ENCODE measurements at places on chromosomes 1 and 21. TPM values are rescaled to one million over a fixed set of nuclear protein-coding genes. Genes with fewer than 3 reads are reported as not detected.

DNA sequence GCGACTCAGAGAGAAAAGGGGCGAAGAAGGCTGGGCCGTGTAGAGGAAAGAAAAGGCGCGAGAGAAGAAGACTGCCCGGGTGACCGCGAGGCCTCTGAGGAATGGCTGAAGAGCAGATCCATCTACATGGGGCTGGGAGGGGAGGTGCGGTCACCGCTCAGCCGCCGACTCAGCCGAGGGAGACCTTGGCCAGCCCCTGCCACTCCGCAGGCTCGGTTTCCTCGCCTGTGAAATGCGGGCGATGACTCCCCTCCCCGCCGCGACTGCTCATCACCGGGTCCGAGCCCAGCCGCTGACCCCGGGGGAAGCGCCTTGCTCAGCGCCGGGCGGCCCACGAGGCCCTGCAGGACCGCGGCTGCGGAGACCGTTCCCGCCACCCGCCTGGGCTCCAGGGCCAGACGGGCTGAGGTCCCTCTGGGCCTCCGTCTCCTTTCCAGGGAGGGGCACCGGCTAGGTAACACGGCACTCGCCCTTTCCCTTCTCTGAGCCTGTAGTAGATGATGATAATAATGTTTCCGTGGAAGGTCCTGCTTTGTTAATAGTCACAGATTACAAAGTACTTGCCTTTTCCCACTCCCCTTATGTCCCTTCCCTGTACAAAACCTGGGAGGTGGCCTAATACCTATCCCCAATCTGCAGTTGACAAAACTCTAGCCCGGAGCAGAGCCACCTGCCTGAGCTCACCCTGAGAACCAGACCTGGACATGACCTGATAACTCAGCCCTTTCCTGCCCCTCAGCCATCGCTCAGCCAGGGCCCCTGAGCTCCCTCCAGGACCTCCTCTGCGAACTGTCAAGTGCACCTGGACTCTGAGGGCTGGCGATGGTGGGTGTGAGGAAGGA is 1.6 kb upstream of the BSND start:
- H3K4me1 ChIP-seq: peaks cover 16% of the 10 kb centered on the region
- peak overlapping the region; percentile 65 for H3K4me3 ChIP-seq
- H3K36me3 ChIP-seq: no peaks in the 10 kb centered on the region
- H3K27me3 ChIP-seq: peaks cover 35% of the 10 kb centered on the region
- H3K27ac ChIP-seq: no peak overlapping the region

DNA sequence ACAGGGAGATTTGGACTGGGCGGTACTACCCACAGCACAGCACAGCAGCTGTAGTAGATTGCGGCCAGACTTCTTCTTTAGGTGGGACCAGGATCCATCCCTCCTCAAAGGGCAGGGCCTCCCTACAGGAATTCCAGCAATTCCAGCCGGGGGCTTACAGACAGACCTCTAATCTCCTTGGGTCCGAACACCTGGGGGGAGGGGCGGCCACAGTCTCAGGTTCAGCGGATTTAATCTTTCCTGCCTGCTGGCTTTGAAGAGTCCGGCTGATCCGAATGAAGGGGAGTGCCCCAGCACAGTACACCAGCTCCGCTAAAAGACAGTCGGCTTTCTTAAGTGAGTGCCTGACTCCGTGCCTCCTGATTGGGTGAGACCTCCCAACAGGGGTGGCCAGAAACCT is 1708.5 kb downstream of the BRINP3 start:
- DNase-seq: no peak
- H3K4me1 ChIP-seq: peaks cover 5% of the 10 kb centered on the region
- H3K27ac ChIP-seq: no peak overlapping the region
- H3K4me3 ChIP-seq: no peak overlapping the region

- H3K27me3 ChIP-seq: no peaks in the 10 kb centered on the region
- no peak overlapping the region for H3K27ac ChIP-seq
- no peak overlapping the region for H3K4me3 ChIP-seq
Observed at GRCh38 chr1:240503558-240503957, 108.4 kb downstream of the GREM2 start.

GRCh38 chr21:31386006-31386405 is 41.9 kb upstream of the TIAM1 start:
- H3K27me3 ChIP-seq: no peaks in the 10 kb centered on the region
- no peak overlapping the region for H3K4me3 ChIP-seq
- H3K36me3 ChIP-seq: no peaks in the 10 kb centered on the region
- H3K27ac ChIP-seq: no peak overlapping the region
- DNase-seq: no peak

GRCh38 chr1:16968372-16968771 is 12.0 kb downstream of the MFAP2 start:
- H3K27me3 ChIP-seq: no peaks in the 10 kb centered on the region
- no peak overlapping the region for H3K4me3 ChIP-seq
- DNase-seq: no peak
- H3K36me3 ChIP-seq: peaks cover 35% of the 10 kb centered on the region

DNA sequence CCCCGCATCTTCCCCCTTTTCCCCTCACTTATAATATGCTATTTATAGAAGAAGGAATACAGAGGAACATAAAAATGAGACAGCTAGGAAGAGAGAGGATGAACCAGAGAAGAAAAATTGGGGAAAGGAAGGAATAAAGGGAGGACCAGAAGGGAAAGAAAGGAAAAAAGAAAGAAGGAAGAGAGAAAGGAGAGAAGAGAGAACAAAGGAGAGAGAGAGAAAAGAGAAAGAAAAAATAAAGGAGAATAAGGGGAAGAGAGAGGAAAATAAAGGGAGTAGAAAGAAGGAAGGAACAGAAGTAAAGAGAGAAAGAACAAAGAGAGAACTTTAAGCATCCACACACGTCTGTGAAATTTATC is 11.2 kb upstream of the IGSF3 start:
- H3K27me3 ChIP-seq: no peaks in the 10 kb centered on the region
- H3K4me1 ChIP-seq: no peaks in the 10 kb centered on the region
- H3K36me3 ChIP-seq: no peaks in the 10 kb centered on the region
- no peak overlapping the region for H3K27ac ChIP-seq
- no peak overlapping the region for H3K4me3 ChIP-seq
- no peak for DNase-seq

MATN1 gene
- 0.28 TPM for total RNA-seq

CNR2 gene
- not detected for total RNA-seq

- no peak overlapping the region for H3K27ac ChIP-seq
- H3K4me1 ChIP-seq: no peaks in the 10 kb centered on the region
- no peak overlapping the region for H3K4me3 ChIP-seq
- no peaks in the 10 kb centered on the region for H3K27me3 ChIP-seq
Observed at GRCh38 chr1:6811583-6811982, 26.3 kb downstream of the CAMTA1 start.

DNA sequence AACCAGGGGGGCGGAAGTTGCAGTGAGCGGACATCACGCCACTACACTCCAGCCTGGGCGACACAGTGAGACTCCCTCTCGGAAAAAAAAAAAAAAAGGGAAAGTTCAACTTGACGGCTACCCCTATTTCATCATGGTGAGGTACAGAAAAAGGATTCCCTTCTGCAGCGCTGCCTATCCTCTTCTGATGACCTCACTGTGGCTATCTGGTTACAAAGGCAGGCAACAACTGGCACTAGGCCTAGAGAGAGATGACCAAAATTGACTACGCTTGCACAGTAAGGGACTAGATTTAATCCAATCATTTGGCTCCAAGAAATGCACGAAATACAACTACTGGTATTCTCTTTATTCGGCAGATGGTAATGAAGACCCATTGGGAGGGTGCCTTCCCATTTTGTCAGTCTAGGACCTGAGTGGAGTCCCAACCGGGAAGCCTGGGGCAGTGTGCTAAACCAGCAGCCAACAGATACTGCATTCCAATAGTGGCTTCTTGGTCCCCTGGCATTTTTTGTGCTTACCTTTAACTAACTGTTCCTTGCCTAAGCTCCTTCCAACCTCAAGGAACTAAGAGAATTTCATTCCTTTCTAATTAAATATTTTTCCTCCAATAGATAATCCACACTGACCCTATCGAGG is 36.6 kb downstream of the ITPKB start:
- H3K27ac ChIP-seq: no peak overlapping the region
- H3K4me1 ChIP-seq: peaks cover 4% of the 10 kb centered on the region
- DNase-seq: no peak

S100A10 gene
- total RNA-seq: 231 TPM

DNA sequence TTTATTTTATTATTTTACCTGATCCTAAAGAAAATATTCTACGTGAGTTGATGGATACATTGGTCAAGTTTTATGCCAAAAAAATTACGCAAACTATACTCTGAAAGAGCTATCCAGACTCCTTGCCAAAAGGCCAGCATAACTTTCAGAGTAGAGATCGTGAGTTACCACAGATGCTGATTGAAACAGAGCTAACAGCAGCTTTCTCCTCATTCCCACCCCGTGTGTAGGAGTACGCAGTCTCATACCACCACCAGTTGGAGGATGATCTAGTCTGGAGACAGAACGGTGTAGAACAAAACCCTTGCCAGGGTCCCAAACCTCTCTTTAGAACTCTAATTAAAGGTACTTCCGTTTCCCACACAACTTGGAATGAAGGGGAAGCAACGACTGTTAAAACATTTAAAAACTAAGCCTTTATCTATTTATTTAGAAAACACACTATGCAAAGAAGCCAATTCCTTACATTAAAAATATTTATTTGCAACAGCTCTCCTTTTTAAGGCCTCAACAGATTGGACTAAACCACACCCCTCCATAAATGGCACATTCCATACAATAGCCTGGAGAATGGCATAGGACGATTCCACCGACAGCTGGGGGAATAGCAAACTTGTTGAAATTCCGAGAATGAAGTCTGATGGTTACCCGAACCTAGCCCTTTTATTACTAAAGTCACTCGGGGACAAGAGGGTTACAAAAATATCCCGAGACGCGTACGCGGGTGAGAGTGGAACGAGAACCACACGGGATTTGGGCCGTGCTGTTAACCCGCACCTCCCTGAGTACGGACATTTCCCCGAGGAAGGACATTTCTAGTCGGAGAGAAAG is 1.4 kb downstream of the NUCKS1 start:
- no peak for DNase-seq
- no peak overlapping the region for H3K27ac ChIP-seq
- no peaks in the 10 kb centered on the region for H3K27me3 ChIP-seq
- peaks cover 7% of the 10 kb centered on the region for H3K36me3 ChIP-seq
- H3K4me3 ChIP-seq: peak overlapping the region; percentile 95

GRCh38 chr1:154999571-155000410 is 2.8 kb upstream of the ZBTB7B start:
- peaks cover 6% of the 10 kb centered on the region for H3K4me1 ChIP-seq
- H3K27ac ChIP-seq: peak overlapping the region; percentile 77
- no peaks in the 10 kb centered on the region for H3K36me3 ChIP-seq
- H3K4me3 ChIP-seq: peak overlapping the region; percentile 68

DNA sequence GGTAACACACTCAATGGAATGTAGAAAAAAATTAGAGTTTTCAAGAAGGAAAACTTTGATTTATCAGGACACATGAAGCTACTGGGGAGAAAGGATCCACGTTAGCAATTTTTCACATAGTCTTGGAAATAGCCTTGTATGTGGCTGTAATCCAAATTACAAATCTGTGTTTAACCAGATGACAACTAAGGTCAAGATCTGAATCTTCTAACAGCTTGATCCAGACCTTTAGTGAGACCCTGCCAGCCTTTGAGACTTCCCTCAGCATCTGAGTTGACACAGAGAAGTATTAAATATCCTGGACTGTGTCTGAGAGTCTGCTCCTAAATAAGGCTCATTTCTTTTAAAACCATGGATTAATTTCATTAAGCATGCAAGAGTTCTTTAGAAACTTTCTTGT is 135.9 kb upstream of the KCNK2 start:
- H3K27me3 ChIP-seq: no peaks in the 10 kb centered on the region
- no peak overlapping the region for H3K27ac ChIP-seq
- H3K36me3 ChIP-seq: no peaks in the 10 kb centered on the region
- H3K4me3 ChIP-seq: no peak overlapping the region
- DNase-seq: no peak
- no peaks in the 10 kb centered on the region for H3K4me1 ChIP-seq

GRCh38 chr1:48499211-48499735 is 27.3 kb upstream of the SPATA6 start:
- H3K27ac ChIP-seq: no peak overlapping the region
- no peak for DNase-seq
- H3K4me3 ChIP-seq: no peak overlapping the region
- no peaks in the 10 kb centered on the region for H3K27me3 ChIP-seq
- peaks cover 15% of the 10 kb centered on the region for H3K4me1 ChIP-seq

ATP6V1G3 gene
- not detected for total RNA-seq

GRCh38 chr1:86288586-86289147 is 107.5 kb downstream of the ODF2L start:
- no peak for DNase-seq
- no peaks in the 10 kb centered on the region for H3K27me3 ChIP-seq
- H3K27ac ChIP-seq: no peak overlapping the region
- no peaks in the 10 kb centered on the region for H3K36me3 ChIP-seq

DNA sequence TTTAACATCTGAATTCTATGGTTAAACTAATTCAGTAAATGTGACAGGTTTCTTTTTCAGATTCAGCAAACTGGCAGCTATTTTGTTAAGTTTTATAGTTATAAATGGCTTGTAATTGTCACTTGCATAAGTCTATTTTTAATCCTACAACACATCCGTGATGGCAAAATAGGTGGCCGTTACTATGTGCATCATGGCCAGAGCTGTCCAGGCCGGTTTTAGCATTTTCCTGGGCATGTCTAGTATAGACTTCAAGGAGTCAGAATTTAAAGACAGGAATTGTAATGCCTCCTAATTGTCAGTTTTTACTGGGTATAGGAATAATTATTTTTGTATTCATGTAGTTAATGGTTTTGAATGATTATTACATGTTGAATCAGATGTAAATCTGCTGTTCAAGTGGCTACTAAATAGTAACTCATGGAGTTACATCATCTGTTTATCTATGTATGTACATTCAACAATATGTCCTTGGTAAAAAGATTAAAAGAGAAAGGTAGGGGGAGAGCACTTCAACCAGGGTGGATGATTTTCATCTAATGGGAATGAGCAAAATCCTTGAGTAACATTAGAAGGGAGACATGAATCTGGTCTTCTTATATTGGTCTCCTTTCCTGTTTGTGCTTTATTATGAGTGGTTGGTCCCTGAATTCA is 3.2 kb upstream of the B3GALT2 start:
- no peaks in the 10 kb centered on the region for H3K27me3 ChIP-seq
- H3K4me3 ChIP-seq: no peak overlapping the region
- H3K36me3 ChIP-seq: no peaks in the 10 kb centered on the region
- H3K27ac ChIP-seq: no peak overlapping the region
- H3K4me1 ChIP-seq: no peaks in the 10 kb centered on the region

KPRP gene
- total RNA-seq: not detected

CPT2 gene
- 21.6 TPM for total RNA-seq

ZSWIM5 gene
- total RNA-seq: 2.5 TPM

- H3K27me3 ChIP-seq: no peaks in the 10 kb centered on the region
- no peak overlapping the region for H3K4me3 ChIP-seq
- no peak overlapping the region for H3K27ac ChIP-seq
- H3K4me1 ChIP-seq: no peaks in the 10 kb centered on the region
Observed at GRCh38 chr1:41578712-41579335, 94.3 kb upstream of the EDN2 start.

- peaks cover 5% of the 10 kb centered on the region for H3K4me1 ChIP-seq
- H3K27ac ChIP-seq: no peak overlapping the region
- no peaks in the 10 kb centered on the region for H3K27me3 ChIP-seq
- no peak for DNase-seq
Observed at GRCh38 chr1:25524568-25525360, 18.6 kb upstream of the LDLRAP1 start.

ANGPTL1 gene
- not detected for total RNA-seq

SPRR2G gene
- total RNA-seq: not detected

GRCh38 chr1:109928591-109929111 is 18.0 kb downstream of the CSF1 start:
- H3K36me3 ChIP-seq: no peaks in the 10 kb centered on the region
- H3K27ac ChIP-seq: no peak overlapping the region

- H3K4me3 ChIP-seq: no peak overlapping the region
- H3K27ac ChIP-seq: no peak overlapping the region
- no peaks in the 10 kb centered on the region for H3K27me3 ChIP-seq
- peaks cover 9% of the 10 kb centered on the region for H3K4me1 ChIP-seq
Observed at GRCh38 chr1:41879617-41880016, 39.1 kb downstream of the HIVEP3 start.
